ENCODE measurements at places on chromosomes 1 and 21. TPM values are rescaled to one million over a fixed set of nuclear protein-coding genes. Genes with fewer than 3 reads are reported as not detected.

DNA sequence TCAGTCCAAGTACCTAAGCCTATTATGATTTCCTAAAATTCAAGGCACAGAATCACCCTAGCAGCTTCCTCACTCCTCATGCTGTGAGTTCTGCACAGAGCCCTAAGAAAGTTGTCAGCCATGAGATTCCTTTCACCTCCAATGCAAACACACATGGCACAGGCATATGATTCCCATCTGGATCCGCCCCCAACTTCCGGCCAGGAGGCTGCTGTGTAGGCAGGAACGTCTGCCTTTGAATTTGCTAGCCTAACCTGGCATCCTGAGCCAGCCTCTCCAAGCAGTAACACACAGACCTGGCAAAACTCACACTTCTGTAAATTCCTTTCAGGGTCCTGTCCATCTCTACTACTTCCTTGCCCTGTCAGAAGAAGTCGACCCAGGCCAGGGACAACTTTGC lies 521.1 kb upstream of the BEND5 start:
- no peak for DNase-seq

DNA sequence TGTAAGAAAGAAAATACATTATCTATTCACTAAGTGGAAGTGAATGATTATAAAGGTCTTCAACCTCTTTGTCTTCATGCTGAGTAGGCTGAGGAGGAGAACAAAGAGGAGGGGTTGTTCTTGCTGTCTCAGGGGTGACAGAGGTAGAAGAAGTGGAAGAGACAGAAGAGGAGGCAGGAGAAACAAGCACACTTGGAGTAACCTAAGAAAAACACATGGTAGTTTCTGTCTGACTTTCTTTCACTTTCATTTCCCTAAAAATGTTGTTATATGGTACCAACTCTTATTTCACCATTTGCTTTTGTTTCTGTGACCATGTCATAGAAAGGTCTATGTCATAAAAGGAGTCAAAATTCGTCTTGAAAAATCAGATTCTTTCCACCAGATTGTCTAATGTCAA lies 696.6 kb upstream of the BRINP3 start:
- no peak for DNase-seq

Gene OR10J1
- polyA plus RNA-seq, result 0.03 TPM

DNA sequence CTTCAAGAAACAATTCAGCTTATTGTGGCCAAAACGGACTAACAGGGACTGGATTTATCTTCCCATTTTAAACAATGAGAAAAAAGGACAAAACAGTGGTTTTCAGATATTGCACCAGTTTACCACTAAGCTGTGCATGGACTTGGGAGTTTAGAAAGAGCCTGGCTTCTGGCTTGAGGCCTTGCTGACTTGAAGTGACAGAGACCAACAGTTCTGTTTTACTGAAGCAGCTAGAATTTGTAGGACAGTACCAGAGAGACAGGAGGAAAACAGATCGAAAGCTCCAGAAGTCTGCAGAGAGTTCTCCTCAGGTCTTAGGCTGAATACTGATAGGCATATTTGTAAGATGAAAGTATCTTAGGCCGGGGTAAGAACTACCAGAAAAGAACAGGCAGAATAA lies 20.5 kb downstream of the FCRL4 start:
- DNase-seq, result no peak

Gene LRRC38
- polyA plus RNA-seq, result not detected

GRCh38 chr1:14841951-14842350 lies 243.5 kb downstream of the KAZN start:
- no peak for DNase-seq

GRCh38 chr1:116900471-116901365 lies 9.0 kb upstream of the PTGFRN start:
- DNase-seq, result no peak

GRCh38 chr1:19720973-19721372 lies 56.3 kb downstream of the HTR6 start:
- DNase-seq, result no peak

GRCh38 chr1:32240140-32240951 lies 6.7 kb upstream of the FAM167B start:
- DNase-seq, result peak; percentile 81

Gene CNIH3
- 10.5 TPM for polyA plus RNA-seq
